NCI-H2171 treated with DMSO at 0.1 percent for 48 hours (cell line): ENCODE measurements at places on chromosomes 7 and 10.
A peak's percentile ranks its signal among the peaks of the same experiment; 100 is the strongest.

GRCh38 chr10:35349389-35349915 is 13.1 kb downstream of the CCNY start:
- DNase-seq: no peak

GRCh38 chr10:131934769-131935168 is 34.0 kb downstream of the PPP2R2D start:
- DNase-seq: no peak

GRCh38 chr10:91294134-91294906 is 73.9 kb downstream of the PCGF5 start:
- DNase-seq: no peak

GRCh38 chr10:71763352-71764127 is 9.8 kb downstream of the VSIR start:
- no peak for DNase-seq

DNA sequence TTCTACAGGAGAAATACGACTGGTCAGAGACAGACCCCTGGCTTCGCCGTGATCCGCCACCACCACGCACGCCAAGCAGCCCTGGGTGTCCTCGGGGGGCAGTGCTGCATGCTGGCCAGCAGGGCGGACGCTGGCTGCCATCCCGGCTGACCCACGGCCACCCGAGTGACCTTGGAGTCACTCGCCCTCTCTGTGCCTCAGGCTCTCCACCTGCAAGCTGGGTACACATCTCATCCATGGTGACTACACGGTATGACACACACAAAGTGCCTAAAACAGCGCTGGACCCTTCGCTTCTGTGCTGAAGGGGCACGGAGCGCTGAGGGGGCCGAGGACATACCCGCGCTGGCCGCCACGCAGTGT is 62.0 kb upstream of the RNF32 start:
- no peak for DNase-seq

- DNase-seq: no peak
Observed at GRCh38 chr7:157526913-157527634, 190.3 kb downstream of the DNAJB6 start.

DNA sequence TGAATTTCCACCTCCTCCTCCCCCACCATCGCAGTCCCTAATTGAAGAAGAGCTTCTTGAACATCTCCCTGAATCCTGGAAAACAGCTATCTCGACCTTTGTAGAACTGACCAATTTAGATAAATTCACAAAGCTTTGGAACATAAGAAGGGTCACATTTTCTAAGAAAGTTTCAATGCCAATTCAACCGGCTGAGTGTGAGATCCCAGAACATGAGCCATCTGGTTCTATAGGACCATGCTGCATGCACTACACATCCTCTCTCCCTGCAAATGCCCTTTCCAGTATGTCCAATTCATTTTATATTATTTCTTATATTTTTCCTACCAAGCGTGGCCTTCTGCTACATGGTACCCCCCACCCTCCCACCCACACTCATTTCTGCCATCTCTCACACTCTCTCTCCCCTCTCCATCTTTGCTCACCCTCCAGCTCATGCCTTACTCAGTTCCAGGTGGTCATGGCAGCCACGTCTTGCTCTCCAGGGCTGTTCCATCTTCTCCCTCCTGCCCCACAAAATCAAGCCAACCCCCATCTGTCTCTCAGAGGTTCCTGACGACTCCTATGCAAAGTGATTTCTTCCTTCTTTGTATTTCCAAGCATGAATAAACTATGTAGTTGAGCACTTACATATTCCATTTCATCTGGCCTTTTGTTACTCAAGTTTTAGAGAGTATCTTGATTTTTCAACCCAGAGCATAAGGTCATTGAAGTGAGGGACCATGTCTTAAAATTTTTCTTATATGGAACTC is 19.3 kb downstream of the FRMD4A start:
- peak; percentile 40 for DNase-seq

DNA sequence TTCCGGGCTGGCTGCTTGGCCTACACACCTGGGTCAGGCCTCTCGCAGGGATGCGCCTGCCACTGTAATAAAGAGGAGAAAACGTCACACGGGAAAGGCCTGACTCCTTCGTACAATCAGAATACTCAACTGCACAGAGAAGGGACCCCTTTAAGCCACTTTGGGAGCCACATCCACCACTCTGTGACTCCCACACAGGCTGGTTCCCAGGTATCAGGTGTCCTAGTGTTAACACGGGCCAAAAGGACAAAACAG is 5.8 kb upstream of the ZNF736 start:
- no peak for DNase-seq
